Fibroblast of skin of left quadriceps (primary cell): ENCODE measurements at places on chromosomes 2 and 18.
A peak's percentile ranks its signal among the peaks of the same experiment; 100 is the strongest.

GRCh38 chr2:236093134-236093533 lies 75.1 kb downstream of the GBX2 start:
- no peak for DNase-seq

- DNase-seq: no peak
Observed at GRCh38 chr2:197268786-197269584, 41.6 kb downstream of the ANKRD44 start.

DNA sequence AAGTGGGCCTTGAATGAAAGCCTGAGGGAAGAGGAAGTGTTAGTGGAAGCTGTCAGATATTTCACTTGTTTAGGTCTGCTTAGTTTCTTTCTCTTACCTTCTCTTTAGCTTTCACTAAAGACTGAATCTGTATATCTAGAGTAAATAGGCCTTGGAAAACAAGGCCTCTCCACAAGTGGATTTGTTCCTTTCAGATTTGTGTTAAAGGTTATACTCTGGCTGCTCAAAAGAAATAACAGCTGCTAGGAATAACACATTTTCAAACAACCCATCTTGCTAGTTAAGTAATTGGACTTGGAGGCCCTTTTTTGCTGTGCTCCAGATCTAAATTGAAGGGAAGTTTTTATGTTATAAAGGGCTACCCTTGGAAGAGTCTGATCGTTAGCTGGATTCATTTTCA lies 236.3 kb downstream of the KIAA1328 start:
- DNase-seq: no peak

GRCh38 chr2:70978341-70979179 lies at the start of gene ANKRD53:
ANKRD53 (plus strand) TSS chr2:70978630; CDS start chr2:70978646, 16 bp downstream.
- no peak for DNase-seq

- DNase-seq: no peak
Observed at GRCh38 chr2:7984693-7985353, 697.0 kb upstream of the ID2 start.

DNA sequence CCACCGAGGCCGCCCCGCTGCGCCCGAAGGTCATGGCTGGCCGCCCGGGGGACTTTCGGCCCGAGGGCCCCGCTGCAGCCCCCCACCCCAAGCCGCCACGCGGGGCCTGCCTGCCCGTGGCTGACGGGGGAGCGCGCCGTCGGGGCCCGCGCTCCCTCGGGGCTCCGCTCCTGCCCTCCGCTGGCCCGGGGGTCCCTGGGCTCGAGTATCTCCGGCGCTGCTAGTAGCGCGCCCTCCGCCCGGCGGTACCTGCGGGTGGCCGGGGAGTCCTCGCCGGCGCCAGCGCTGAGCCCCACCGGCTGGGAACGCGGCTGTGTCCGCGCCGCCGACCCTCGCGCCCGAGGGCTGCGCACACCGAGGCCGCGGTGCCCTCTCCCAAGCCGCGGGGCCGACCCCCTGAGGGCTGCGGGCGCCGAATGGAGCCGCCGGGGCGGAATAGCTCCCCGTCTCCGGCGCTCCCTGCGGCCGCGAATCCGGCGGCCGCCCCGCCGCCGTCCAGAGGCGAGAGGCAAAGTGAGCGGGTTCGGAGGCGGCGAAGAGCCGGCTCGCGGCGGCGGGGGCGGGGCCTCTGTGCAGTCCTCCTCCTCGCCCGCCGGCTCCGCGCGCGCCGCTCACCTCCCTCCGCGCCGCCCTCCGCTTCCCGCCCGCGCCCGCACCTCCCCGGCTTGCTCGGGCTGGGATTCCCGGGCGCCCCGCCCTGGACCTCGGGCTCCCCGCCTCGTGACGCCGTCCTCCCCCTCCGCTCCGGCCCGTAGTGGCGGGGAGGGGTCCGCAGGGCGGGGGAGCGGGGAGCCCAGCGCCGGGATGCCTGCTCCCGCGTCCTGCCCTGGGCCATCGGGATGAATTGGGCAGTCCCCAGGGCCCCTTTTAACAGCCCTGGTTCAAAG lies at the start of gene KCNG3:
TSS of gene KCNG3 (minus strand) at position 515 of the 887 bp plus-strand sequence. CDS start at position 34, 481 bp downstream.
- peak; percentile 5 for DNase-seq

- peak; percentile 71 for DNase-seq
Observed at GRCh38 chr2:207617011-207617671, 8.1 kb downstream of the METTL21A start.

- no peak for DNase-seq
Observed at GRCh38 chr18:74505776-74506175, 9.6 kb downstream of the CNDP2 start.

GRCh38 chr2:16006537-16007166 lies 66.3 kb downstream of the MYCN start:
- no peak for DNase-seq

- no peak for DNase-seq
Observed at GRCh38 chr2:156430236-156430979, 5.8 kb upstream of the GPD2 start.

DNA sequence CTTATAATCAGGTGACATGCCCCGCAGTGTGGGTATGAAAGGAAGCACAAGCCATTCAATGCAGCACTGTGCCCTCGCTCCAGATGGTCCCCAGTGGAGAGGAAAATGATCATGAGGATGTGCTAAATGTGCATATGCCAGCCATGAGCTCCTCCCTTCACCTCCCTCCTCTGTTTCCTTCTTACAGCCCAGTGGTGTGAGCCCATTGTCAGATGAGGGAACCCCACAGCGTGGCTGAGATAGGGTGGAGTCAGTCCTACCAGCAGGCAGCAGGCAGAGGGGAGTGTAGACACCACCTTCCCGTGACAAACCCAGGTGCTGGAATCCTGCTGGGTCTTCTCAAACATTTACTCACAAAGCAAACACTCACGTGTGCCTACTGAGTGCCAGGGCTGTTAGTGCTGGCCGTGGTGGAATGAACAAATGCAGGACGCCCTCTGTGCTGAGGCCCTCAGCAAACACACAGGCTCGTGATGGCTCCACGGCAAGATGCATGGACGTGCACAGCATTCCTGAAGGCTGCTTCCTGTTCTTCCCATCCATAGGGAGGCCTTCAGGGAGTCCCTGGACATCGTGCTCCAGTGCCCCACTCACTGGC lies 181.7 kb upstream of the TPO start:
- no peak for DNase-seq

DNA sequence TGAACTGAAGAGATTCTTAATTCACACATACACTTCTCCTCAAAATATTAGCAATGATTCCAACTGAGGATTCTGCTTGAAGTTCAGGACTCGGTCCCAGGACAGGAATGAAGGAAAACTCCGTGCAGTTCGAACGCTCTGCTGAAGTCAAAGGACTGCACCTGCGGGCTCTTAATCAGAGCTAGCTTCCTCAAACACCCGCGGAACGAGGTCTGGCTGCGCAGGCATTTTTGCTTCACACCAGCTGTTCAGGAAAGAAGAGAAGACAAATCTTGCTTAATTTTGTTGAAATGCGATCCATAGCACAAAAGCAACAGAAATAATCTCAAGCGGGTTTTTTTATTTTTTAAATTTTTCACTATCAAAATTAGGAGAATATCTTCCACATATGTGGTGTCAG lies 175.6 kb downstream of the LAMA1 start:
- DNase-seq: no peak

DNA sequence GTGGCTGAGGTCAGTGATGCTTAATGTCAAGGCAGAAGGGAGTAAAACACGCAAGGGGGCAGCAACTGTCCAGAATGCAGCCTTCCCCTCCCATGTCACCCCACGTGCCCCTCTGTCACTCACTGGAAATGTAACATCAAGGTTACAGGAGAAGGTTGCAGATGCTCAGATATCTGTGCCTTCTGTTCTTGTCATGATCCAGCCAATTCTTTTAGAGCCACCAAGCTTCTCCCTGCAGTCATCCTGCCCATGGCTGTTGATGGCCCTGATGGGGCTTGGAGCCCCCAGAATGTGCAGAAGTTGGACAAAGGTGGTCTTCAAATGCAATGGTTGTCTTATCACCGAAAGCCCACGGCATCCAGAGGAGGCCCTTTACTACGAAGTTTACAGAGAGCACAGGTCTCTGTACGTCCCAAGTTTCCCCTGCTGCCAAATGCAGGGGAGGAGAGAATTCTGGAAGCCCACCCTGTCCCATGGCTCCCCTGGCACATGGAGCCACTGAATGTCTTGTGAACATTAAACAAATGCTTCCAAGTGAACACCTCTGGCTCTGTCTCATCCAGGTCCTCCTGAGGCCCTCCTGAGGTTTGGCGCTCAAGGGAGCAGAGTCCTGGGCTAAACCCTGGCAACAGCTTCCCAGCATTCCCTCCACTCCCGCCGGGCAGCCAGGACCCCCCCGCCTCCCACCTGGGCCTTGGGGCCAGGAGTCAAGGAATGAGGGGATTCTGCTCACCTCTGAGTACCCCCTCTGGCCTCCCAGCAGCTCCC lies 4.5 kb upstream of the GPR55 start:
- DNase-seq: no peak

GRCh38 chr18:69064063-69064462 lies 266.2 kb downstream of the CCDC102B start:
- no peak for DNase-seq

DNA sequence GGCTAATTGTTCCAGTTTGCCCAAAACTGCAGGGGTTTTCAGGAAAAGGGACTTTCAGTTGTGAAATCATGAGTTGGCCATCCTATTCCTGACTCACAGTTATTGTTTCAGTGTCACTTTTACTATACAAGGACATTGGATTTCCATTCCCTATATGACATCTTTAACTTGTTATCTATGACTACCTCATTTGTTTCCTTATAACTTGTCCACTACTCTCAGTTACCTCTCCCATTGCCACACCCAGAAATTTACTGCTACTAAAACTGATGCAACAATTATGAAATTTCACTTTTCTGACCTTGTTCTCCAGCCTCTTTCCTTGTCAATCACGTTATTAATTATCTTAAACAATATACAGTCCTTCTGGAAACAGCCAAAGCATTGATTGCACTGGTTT lies 116.5 kb upstream of the ZNF804A start:
- DNase-seq: no peak

- DNase-seq: no peak
Observed at GRCh38 chr2:110729106-110729505, 3.3 kb upstream of the ACOXL start.

DNA sequence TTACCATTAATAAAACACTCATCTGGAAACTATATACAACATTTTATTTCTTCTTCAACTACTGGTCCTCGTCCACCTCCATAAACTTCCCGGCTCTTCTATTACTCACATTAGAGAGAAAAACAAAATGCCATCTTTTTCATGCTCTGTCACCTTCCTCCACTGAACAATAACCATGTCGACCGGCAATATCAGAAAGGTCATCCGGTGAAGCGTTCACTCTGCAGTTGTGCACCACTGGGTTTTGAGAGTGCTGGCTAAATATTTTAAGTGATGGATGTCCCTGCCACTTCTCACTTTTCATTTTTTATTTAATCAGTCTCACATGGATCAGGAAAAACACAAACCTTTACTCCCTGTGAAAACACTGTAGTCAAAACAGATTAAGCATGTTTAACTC lies 48.2 kb downstream of the SPP2 start:
- no peak for DNase-seq

DNA sequence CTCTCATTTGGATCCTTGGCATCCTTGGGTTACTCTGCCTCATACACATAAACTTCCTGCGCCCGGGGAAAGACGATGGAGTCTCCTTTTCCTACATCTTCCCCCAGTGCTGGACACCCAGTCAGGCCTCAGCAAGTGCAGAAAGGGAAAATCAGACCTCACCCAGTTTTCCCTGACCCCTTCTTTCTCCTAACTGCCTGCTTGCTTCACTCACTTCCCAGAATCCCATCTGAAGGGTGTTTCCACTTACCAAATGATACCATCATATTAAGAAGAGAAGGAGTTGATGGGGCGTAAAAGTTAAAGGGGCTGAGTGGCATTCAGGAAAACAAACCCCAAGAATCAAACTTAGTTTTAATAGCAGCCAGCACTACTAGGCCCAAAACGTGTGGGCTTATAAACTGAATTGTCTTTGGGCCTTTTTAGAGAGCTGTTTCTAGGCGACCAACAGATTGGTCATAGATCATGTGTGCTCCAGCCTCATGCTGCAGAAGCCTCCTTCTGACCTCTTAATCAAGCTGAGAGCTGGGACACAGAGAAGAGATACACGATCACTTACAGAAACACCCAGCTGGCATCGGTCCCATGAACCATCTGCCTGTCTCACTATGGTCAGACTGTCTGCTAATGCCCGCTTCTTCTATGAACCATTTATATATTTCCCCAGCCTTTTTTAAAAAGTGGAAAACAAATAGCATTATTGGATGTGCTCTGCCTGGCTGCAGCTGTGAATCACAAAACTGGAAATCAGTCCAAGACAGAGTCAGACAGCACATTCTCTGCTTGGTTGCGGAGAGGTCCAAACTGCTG lies 165.7 kb upstream of the SLC14A2 start:
- no peak for DNase-seq

- no peak for DNase-seq
Observed at GRCh38 chr2:111697560-111697959, 186.4 kb downstream of the ANAPC1 start.

- DNase-seq: no peak
Observed at GRCh38 chr2:224666951-224667553, 49.1 kb downstream of the CCDC195 start.

DNA sequence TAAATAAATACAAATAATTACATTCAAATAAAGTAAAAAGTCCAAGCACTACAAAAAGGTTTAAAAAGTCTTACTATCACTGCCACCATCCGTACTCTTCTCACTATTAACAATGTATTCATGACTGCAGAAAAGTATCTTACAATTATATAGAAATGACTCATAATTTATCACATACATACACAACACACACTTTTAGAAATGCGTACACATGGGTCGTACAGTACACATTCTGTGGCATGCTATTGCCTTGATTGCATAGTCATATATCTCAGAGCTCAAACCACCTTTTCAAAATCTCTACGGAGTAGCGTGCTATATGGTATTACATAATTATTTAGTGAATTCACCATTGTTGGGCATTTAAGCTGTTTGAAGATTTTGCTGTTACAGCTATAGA lies 41.6 kb upstream of the ANXA4 start:
- DNase-seq: no peak

DNA sequence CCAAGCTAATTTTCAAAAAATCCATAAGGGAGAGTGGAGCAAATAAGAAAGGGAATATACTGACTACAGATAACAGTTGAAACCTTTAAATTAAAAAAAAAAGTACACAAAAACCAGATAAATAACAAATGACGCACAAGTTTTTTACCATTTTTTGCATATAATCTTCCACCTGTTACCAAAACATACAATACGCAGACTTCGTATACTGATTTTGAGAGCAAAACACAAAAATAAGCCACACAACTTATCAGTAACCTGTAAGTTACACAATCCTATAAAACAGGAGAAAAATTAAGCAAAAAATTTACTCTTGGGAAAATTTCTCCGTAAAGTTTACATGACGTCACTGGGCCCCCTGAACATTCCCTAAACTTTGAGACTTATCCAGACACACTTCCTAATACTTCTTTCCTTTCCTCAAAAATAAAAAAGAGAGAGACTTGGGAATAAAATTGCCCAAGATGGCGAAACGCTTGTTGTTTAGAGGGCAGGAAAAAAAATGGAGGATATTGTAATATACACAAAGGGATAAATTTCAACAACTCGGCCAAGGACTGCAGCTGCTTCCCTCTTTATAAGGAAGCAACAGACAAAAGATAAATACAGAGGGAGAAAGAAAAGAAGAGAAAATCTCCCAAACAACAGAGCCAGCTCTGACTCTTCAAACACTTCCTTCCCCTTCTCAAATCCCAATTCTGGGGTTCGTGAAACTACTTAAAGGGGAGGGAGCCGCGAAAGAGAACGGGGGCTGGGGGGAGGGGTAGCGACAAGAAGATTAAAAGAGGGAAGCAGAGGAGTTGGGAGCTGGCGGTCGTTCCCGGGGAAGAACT lies 1.6 kb downstream of the BAZ2B start:
- peak; percentile 64 for DNase-seq

- no peak for DNase-seq
Observed at GRCh38 chr2:25286025-25286400, 55.7 kb downstream of the DNMT3A start.

- DNase-seq: no peak
Observed at GRCh38 chr18:49646873-49647272, 85.0 kb downstream of the LIPG start.

GRCh38 chr2:9144046-9144445 lies 62.6 kb upstream of the ASAP2 start:
- no peak for DNase-seq
